ENCODE measurements at places on chromosomes 3 and 15.

DNA sequence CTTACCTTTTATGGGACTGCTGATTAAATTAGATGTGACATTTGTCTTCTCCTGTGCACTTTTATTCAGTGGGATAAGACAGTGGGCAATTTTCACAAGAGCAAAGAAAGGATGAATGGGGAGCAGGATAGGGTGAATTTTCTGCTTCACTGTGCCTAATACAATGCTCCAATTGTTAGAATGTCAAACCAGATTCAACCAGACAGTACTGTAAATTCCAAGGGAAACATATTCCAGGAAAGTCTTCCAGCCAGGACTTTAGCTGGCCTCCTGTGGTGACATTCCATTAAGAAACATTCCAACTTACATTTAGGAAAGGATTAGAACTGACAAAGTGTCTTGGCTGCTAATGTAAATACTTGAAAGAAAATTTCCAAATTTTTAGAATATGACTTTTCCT is 100.1 kb upstream of the PROK2 start:
- DNase-seq = no peak

DNA sequence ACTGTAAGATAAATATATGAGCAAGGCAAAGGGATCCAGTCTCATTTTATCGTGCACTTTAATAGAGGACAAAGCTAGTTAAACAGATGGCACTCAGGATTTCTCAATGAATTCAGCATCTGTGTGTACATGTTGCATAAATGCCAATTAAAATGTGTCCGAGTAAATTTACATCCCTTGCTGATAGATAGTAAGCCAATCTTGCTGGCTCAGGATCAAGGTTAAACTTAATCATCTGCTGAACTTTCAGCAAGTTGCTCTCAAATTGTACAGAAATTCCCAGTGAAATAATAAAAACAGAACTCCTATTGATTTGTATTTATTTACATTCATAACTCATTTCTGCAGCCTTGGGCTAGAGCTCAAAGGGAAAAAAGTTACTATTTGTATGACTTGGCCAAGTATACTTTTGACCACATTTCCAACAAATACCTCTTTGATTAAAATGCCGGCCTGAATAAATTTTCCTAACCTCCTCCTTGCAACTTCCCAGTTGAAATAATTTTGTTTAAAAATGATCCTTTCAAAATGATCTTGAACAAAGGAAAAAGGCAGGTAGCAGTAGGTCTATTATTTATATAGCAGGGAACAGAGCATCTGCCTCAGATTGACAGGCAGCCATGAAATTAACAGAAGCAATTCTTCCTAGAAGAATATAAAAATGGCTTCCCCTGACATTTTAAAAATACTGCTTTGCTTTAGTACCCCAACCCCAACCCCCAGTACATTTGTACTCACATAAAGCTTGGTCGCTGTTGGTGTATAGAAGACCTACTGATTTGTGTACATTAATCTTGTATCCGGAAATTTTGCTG is 1001.9 kb downstream of the ROBO1 start:
- no peak for DNase-seq

DNA sequence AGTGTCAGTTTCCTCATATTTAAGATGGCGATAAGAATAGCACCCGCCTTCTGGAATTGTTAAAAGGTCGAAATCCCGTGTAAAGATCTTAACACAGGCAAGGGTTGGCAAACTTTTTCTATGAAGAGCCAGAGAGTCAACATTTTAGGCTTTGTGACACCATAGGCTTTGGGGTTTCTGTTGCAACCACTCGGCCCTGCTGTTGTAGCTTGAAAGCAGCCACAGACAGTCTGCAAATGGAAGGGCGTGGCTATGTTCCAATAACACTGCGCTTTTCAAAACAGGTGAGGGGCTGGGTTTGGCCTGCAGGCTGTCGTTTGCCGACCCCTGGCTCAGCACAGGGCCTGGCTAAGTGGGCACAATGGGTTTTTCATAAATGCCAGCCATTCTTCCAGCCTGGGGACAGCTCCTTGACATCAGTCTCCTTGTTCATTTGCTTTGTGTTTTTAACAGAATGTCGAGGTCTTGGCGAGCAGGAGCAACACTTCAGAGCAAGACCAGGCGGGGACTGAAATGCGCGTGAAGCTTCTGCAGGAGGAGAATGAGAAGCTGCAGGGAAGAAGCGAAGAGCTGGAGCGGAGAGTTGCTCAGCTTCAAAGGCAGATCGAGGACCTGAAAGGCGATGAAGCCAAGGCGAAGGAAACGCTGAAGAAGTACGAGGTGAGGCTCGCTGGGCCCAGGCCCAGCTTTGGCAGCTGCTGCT is 75.2 kb upstream of the MYZAP start:
- no peak for DNase-seq

DNA sequence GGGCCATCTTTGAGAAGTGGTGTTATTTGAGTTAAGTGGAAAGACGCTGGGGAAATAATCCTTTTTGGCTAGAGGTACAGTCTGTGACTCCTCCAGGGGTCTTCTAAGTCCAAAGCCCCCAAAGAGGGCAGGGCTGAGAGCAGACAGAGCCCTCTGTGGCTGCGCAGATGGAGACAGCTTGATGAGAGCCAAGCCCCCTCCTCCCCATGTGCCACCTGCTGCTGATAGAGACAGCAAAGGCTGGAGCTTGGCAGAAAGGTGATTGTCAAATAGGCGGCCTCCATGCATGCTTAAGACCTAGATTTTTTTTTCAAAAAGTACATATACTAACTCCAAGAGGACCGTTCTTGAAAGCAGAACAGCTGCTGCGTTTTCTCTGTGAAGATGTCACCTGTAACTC is 72.4 kb downstream of the CRYGS start:
- no peak for DNase-seq

DNA sequence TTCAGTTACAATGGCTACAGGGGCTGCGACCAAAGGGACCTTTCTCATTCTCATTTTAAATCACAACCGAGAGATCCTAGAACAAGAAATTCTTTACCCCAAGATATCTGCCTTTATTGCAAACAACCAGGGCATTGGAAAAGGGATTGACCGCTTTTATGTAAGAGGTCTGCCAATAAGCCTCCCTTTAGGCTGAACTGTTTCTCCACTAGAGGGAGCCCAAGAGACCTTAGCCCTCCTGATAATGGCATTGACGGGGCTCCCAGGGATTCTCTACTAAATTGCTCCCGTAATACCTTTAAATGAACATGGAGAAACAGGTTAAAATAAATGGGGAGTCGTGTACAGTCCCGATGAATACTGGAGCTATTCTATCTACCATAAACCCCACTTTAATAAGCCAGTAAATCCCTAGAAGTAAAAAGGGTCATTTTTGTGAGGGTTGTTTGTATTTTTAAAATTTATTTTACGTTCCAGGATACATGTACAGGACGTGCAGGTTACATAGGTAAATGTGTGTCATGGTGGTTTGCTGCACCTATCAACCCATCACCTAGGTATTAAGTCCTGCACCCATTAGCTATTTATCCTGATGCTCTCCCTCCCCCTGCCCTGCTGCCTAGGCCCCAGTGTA is 7.5 kb upstream of the IGSF10 start:
- DNase-seq = peak; percentile 51

DNA sequence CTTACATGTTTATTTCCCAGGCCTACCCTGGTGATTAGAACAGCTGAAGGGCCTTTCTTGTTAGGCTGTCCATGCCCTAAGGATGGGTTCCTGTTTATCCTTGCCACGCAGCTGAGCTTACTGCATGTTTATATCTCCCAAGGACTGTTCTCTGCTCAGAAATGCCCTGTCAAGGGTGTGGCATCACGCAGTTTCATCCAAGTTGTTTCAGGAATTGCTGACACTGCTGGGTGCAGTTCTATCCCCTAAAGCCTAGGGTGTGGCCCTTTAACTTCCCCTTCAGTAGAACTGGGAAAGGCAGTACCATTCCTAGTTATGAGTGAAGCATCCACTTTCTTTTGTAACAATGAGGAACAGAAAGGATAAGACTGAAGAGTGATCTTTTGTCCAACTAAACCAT is 5.0 kb downstream of the ELL3 start:
- DNase-seq = no peak

DNA sequence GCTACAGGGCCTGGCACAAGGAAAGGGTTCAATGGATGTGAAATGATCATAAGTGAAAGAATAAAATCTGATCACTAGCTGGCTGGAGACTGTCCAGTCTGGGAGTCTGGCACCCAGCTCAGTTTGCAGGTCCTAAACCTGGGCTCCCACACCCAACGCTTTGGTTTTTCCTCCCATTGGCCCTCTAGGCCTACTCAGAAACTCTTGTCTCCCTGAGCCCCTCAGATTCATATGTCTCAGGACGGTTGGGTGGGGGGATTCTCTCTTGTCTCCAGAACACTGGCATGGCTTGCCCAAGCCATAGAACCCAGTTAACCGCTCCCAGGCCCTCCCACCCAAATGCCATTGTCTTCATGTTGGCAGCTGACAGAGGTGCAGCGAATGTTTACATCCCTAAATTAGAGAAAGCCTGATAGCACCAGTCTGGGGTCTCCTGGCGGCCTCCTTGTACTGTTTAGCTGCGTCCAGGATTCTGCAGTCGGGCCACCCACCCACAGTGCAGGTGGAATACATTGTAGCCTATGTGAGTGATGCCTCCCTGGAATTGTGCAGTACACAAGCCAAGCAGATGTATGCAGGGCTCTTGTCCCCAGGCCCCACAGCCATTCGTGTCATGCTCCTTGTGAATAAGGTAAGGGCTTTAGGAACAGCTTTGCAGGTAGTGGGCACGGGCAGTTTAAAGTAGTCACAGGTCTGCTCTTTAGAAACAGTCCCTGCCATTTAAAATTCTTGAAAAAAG is 266.3 kb downstream of the XXYLT1 start:
- DNase-seq = no peak

GRCh38 chr15:33451385-33451784 is 140.6 kb downstream of the RYR3 start:
- DNase-seq = no peak

DNA sequence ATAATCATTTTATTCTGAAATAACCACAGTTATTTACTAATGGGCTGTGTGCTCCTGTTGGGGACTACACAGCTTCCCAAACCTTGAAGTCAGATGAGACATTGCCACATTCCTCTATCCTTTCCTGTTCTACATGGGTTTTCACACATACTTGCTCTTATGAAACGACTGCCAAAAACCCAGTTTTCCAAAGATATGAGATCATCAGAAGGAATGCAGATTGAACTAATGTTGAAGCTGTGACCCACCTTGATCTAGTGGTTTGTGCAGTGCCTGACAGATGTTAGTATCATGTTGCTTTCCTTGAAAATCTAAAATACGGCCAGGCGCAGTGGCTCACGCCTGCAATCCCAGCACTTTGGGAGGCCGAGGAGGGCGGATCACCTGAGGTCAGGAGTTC is 144.6 kb downstream of the VGLL4 start:
- no peak for DNase-seq

DNA sequence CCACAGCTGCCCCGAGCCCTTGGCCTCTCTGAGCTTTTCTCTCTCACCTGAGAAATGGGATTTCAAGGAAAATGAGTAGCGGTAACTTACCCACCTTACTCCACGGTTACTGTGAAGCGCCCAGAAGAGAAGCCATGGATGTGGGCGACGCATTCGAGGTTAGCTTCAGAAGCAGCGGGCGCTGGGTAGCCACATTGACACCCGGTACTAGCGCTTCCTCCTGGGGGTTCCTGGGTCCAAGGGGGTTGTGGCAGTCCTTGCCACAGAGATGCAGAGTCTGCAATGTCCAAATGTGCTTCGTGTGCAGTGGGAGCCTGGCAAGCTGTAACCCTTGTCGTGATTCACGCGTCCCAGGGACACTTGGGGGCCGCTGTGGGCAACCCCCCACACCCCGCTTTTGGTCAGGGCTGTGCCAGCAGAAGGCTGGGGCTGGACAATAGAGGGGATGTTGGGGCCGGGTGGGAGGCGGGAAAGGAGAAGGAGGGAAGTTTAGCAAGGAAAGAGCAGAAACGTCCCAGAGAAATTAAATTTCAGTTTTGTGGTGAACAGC is 41.4 kb upstream of the FURIN start:
- no peak for DNase-seq

DNA sequence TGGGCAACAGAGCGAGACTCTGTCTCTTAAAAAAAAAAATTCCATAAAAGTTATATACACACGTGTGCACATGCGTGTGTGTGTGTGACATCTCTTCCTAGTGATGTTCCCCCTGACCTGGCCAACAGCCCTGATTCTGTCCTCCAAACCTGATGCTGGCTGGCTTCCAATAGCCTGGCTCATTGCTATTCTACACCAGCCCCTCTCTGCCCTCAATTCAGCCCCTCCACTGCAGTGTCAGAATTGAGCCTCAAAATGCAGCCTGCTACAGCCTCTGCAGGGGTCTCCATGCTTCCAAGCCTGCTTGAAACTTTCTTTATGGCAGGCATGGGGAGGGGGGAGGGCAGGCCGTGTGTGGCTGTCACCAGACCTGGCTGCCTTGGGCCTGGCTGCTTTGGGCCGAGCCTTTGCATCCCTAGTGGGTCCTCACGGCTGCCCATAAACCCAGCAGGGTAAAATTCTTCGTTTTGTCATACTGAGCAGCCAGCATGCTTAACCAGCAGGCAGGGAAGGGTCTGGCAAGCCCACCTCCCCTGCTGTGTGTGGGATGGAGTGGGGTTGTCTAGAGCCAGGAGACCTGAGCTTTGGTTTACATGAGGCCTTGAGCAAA is 22.7 kb upstream of the DOCK3 start:
- no peak for DNase-seq

- DNase-seq = no peak
These were observed 835.9 kb upstream of the GRM7 start for GRCh38 chr3:6025032-6025431.

DNA sequence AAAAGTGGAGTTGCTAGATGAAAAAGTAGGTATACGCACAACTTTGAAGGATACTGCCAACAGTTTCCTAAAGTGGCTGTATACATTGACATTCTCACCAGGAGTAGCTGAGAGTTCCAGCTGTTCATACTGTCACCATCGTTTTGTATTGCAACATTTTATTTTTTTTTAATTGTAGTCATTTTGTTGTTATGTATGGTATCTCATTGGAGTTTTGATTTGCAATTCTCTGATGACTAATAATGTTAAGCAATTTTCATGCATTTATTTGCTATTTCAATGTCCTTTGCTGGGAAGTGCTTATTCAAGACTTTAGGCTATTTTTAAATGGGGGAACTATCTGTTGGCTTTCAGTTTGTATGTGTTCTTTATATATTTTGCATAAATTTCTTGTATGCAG is 185.1 kb upstream of the TGFBR2 start:
- no peak for DNase-seq

GRCh38 chr3:37546876-37547275 is 314.8 kb upstream of the CTDSPL start:
- DNase-seq = peak; percentile 74

DNA sequence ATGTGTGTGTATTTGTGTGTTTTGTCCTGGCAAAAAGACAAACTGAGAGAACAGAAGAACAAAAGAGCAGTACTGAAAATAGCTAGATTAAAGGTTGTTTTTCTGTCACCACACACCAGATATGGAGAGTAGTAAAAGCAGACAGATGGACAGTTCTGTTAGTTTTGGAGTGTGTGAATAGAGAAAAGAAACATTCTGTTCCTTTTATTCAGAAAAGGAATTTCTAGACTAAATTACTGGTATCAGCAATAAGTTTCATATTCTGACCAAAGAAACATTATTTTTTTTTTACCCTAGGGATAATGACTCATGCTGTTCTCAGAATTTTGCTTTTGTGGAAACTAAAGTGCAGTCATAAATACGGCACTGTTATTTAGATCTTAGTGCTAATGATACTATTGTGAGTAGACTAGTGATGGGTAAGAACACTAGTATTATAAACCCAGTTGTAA is 32.9 kb downstream of the PIK3CA start:
- DNase-seq = no peak

- DNase-seq = no peak
These were observed 6.8 kb downstream of the EXOSC7 start for GRCh38 chr3:44982817-44983216.
